DMS 273 treated with DMSO at 0.1 percent for 48 hours (cell line): ENCODE measurements at places on chromosomes 16 and 17.
A peak's percentile ranks its signal among the peaks of the same experiment; 100 is the strongest.

GRCh38 chr16:50146479-50147435 lies 6.3 kb upstream of the TENT4B start:
- no peak for DNase-seq

GRCh38 chr17:36632916-36633771 lies 31.8 kb downstream of the MRM1 start:
- no peak for DNase-seq

GRCh38 chr16:49016461-49016860 lies 265.2 kb downstream of the CBLN1 start:
- DNase-seq = no peak

GRCh38 chr17:9336817-9337216 lies 238.8 kb downstream of the STX8 start:
- no peak for DNase-seq

DNA sequence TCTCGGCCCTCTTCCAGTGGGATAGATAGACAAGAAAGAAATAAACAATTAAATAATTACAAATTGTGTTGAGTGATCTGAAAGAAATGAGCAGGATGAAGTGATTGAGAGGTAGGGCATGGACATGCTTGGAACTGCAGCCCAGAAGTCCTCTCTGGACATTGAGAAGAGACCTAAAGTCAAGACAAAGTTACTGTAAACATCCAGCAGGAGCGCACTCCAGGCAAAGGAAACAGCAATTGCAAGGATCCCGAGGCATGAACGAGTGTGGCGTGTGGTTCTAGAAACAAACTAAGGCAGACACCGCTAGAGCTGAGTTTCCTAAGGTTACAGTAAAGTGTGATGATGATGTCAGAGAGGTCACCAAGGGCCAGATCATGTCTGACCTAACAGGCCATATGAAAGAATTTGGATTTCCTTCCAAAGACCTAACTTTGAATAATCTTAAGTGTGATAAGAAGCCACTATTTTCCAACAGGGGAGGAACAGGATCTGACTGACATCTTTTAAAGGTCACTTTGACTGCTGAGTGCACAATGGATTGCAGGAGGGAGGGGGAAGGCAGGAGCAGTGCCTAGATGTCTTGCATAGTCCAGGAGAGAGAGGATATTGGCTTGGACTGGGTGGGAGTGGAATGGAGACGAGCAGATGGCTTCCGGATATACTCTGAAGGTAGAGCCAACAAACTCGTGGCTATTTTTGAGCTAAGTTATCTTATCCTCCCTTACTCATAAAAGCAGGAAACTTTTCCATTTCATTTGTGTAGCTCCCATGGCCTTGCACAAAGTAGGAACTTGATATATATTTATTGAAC lies 19.0 kb downstream of the ABCC12 start:
- peak; percentile 26 for DNase-seq

GRCh38 chr17:29591737-29592608 lies 959 bp upstream of the ANKRD13B start:
- peak; percentile 89 for DNase-seq

- no peak for DNase-seq
Measured at GRCh38 chr17:37256627-37257026, 119.2 kb upstream of the C17orf78 start.

- DNase-seq = no peak
Measured at GRCh38 chr17:56540836-56541235, 52.7 kb upstream of the NOG start.

DNA sequence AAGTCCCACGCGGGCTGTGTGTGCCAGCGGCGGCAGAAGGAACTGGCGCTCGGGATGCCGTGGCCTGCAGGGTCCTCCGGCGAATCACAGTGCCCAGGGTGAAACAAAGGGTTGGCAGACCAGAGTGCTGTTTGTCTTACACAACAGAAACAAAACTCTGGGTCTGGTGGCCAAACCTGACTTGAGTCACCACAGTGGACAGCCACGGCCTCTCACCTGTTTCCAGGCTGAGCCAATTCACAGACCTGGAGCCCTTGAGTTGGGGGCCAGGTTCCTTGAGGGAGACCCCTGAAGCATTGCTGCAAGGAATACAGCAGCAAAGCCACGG lies 2.1 kb upstream of the CHMP6 start:
- DNase-seq = no peak

DNA sequence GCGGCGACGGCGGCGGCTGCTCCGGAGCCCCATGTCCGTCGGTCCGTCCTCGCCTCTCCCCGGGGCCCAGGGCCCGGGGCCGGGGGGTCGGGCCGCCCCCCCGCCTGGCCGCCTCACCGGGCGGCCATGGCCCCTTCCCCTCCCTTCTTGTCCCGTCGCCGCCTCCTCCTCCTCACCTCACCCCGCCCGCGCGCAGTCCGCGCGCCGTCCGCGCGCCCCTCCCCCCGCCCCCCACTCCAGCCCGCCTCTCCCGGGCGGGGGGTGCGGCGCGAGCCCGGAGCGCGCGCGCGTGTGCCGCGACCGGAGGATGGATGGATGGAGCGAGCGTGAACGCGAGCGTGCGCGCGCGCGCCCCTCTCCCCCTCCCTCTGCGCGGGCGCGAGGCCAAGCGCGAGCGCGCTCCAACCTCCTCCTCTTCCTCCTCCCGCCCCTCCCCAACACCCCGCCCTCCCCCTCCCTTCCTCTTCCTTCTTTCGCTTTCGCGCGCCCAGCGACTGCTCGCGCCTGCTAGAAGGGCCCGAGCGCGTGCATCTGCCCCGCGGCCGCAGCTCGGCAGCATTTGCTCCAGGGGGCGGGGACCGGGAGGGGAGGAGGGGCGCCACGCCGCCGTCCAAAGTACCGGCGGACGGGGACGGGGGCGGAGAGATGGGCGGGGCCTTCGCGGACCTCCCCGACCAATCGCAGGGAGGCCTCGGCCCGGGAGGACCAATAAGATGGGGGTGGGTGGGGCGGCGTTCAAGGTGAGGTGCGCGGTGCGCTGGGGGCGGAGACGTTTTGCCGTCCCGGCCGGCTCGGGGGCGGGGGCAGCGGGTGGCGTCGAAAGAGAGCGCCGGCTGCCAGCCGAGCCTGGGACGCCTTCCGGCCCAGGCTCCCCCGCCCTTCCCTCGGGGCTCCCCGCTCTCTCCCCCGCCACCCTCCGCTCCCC lies at the start of gene ATXN7L3:
Gene ATXN7L3 (minus strand): TSS at position 332 of the 925 bp plus-strand sequence. CDS start 1,814 bp downstream, outside the sequence.
- DNase-seq = peak; percentile 93

GRCh38 chr17:43898446-43898845 lies 8.9 kb downstream of the MPP2 start:
- DNase-seq = no peak

DNA sequence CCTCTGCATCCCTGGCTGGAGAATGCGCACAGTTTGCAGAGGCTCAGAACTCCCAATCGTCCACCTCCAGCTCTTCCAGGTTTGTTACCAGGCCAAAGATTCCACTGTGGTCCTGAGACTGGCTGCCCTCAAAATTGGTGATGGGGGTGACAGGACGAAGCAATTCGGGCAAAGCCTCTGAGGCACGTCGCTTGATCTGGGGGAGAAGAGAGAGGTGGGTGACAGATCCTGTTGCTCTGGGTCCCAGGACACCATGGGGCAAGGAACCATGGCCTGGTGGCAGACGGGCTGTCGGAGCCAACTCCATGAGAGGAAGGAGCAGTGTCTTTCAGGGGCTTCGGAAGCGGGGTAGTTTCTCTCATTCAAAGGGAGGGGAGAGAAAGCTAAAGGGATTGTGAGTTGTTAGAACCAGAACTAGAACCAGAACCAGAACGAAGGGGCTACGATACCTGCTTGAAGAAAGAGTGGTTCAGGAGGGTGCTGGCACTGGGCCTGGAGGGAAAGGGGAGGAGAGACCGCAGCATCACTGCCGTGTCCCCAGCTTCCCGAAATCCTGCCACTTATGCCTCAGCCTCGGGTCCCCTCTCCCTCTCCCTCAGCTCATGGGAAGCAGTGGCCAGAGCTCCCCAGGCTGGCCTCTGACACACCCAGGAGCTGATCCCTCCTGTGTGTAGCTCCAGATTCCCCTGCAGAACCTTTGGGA lies 3.8 kb upstream of the LIMD2 start:
- DNase-seq = no peak

DNA sequence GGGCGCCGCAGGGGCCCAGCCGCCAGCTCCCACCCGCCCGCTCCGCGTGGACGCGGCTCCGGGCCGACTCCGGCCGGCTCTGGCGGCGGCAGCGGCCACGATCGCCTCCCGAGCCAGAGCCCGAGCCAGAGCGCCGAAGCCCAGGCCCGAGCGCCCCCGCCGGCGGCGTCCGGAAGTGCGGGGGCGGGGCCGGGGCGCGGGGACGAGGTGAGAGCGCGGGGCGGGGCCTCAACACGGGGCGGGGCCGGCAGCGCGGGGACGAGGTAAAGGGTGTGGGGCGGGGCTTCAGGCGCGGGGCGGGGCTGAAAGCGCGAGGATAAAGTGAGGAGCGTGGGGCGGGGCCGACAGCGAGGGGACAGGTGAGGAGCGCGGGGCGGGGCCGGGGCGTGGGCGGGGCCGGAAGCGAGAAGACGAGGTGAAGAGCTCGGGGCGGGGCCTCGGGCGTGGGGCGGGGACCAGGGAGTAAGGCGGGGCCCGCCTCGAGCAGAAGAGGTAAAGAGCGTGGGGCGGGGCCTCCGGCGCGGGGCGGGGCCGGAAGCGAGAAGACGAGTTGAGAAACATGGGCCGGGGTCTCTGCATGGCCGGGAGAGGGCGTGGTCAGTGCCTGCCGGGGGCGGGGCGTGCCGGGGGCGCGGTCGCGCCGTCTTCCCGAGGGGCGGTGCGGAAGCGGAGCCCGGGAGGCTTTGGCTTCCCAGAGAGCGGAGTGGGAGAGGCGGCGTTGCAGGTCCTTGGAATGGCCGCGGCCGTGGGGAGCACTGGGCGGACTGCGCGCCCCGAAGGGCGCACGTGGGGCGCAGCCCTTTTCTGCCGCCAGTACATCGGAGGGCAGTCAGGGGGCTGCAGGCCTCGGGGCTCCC lies at the start of gene AXIN1:
Gene AXIN1 (minus strand): TSS at position 177 of the 857 bp plus-strand sequence. CDS start 5,698 bp downstream, outside the sequence.
- DNase-seq = peak; percentile 99

GRCh38 chr16:4142268-4142667 lies 26.0 kb upstream of the ADCY9 start:
- DNase-seq = no peak

DNA sequence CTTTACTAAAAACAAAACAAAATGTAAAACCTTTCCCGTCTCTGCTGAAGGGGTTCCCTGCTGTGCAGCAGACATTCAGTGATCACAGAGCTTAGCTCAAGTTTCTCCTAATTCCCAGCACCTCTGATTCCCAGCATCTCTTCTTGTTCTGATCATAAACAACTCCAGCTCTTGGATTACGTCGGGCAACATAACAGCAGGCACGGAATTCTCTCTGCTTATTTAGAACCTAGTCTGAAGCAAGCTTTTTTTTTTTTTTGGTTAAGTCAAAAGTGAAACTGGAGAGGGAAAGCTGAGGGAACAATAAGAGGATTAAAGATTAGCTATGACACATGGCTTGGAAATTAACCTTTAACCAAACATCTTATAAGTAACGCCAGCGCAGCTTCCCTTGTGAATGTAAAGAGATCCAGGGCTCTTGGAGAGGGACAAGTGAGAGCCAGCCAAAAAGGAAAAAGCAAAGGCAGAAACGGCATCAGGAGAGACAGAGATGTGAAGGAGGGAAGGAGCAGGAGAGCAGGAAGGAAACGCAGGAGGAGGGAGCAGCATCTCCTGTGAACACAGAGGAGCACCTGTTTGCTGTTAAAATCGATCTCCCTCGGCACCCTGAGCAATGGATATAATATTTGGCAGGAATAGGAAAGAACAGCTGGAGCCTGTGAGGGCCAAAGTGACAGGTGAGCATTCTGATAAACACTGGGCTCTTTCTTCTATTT lies at the start of gene BCO1:
Gene BCO1 (plus strand): TSS at position 394 of the 716 bp plus-strand sequence. CDS start 220 bp downstream, at position 614.
- DNase-seq = peak; percentile 67

GRCh38 chr16:83159049-83159448 lies 532.3 kb downstream of the CDH13 start:
- DNase-seq = no peak
